ENCODE measurements at places on chromosomes 7 and 10.

GRCh38 chr10:120514035-120514620 lies 57.1 kb downstream of the PLPP4 start:
- DNase-seq: no peak

GRCh38 chr10:98351831-98352402 lies 63.1 kb downstream of the PYROXD2 start:
- DNase-seq: no peak

GRCh38 chr10:118332948-118333710 lies 9.0 kb downstream of the FAM204A start:
- DNase-seq: peak; percentile 64

DNA sequence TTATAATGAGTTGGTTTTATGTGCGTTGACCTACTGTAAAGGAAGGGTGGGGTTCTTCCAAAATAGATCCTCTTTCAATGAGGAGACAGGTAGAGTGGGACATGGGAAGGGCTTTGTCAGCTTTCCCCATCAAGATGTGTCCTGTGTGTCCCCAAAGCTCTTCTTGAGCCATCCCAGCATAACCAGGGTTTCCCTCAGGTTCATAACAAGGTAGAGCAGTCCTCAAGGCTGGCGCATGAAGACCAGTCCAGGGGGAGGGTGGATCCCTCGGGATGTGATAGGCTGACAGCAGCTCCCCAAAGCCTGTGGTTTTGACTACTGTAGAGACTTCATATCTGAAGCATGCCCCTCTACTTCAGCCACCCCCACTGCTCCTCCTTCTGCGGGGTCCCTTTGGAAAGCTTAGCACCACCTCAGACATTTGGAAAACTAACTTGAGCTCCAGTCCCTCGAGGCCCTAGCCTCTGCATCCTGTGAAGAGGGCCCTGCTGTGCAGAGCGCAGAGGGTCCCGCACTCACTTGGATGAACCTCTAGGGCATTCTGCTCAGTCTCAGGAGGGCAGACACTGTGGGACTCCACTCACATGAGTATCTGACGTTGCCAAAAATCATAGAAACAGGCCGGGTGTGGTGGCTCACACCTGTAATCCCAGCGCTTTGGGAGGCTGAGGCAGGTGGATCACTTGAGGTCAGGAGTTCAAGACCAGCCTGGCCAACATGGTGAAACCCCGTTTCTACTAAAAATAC lies 1.1 kb upstream of the GIMAP8 start:
- no peak for DNase-seq

GRCh38 chr10:90779548-90779947 lies 78.3 kb downstream of the HTR7 start:
- no peak for DNase-seq

GRCh38 chr7:28123752-28124151 lies 56.8 kb downstream of the JAZF1 start:
- DNase-seq: no peak

DNA sequence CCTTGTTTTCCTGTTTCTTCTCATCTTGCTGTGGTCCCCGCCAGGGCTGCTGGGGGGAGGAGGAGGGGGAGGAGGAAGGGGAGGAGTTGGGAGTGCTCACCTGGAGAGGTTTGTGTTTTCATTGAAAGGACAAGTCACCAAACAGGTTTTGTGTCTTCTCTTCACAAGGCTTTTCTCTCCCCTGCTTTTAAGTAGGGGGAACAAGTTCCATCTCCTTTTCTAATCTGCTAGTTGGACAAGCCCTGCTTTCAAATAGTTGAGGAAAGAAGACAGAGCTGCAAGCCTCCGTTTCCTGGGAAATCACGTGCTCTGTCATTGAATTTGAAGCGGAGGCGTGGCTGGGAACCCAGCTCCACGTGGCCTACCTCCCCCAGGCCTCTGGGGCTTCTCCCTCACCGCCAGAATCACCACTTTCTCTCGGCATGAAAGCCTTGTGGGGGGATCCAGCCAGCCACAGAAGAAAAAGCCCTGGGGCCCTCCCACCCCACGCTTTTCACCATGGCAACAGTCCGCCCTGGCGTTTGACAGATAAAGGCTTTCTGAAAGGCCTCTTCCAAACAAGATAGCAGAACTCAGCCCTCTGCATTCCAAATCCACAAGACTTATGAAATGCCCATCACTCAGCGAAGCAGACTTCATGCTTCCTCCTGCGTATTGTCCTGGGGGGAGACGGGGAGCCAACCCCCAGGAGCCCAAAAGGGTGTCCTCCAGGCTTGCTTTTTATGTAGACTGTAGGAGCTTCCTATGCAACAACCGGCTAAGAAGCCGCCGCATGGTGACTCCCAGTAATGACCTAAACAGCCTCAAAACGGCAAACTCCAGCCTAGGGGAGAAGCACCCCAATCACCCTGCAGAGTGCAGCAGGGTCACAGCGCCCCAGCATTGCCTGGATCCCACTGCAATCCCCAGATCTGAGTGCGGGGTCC lies 51.7 kb downstream of the PROSER2 start:
- peak; percentile 70 for DNase-seq

- DNase-seq: no peak
Observed at GRCh38 chr10:19888061-19888660, 71.9 kb downstream of the PLXDC2 start.

GRCh38 chr7:13988731-13989125 lies 738 bp downstream of the ETV1 start:
- DNase-seq: peak; percentile 31

DNA sequence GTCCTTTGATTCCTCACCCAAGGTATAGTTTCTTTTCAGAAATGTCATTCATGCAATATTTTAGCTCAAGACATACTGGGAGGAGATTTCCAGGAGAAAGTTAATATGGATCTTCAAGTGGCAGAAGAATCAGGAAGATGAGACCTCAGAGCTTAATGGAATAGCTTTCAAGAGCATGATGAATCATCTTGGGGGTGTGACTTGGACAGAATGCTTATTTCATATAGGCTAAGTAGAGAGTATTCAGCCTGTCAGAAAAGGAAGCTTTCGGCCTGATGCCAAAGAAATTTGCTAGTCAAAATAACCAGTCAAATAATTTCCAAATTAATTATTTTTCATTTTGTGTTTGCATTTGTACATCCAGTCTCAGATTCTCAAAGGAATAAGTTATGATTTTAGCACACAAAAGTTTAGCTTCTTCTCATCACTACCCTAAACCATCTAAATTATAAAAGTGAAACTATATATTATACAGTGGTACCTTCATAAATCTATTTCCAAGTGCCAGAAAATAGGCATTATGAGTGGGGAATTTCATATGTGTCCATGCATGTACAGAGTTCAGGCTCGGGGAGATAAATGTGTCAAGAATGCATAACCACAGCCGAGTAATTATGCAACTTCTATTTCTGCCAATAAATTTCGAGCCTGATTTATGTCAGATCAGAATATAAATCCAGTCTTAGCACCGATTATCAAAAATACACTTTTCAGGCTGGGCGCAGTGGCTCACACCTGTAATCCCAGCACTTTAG lies 27.3 kb upstream of the CALD1 start:
- no peak for DNase-seq

GRCh38 chr7:30465046-30465810 lies 13.4 kb downstream of the NOD1 start:
- no peak for DNase-seq

GRCh38 chr10:85826377-85826776 lies 540.2 kb downstream of the GRID1 start:
- no peak for DNase-seq

- no peak for DNase-seq
Observed at GRCh38 chr7:114925434-114925833, 3.5 kb downstream of the MDFIC start.

DNA sequence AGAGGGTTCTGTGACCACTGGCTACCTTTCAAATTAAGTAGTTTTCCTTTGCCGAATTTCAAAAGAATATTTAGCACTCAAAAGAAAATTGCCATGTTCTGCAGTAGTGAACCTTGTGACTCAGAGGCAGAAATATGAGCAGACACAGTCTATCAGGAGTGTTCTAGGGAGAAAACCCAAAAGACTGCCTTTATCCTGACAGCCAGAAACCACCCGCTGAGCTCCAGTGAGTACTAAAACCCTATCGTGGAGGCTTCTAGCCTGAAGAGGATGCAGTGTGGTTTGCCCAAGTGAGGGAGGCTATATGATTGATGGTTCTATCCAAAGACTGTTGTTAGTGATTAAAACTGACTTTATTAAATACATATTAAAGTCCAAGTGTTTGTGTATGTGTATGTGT lies 21.9 kb downstream of the CHRM2 start:
- no peak for DNase-seq

DNA sequence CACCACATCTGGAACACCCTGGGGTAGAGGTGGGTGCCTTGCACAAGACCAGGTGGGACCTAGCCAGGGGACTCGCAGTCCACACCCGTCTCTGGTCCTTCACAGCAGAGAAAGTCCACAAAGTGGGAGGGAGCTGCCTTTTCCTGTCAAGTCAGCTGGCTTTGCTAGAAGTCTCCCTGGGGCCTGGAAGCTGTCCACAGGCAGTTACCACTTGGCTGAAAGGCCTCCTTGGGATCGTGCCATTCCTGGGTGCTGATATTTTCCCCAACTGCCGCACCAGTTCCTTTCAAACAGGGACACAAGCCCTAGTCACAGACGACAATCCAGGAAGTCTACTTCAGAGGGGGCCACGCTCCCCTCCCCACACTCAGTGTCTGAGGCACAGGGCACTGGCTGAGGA lies 75.4 kb downstream of the AFAP1L2 start:
- no peak for DNase-seq

- DNase-seq: no peak
Observed at GRCh38 chr7:105982388-105982787, 19.3 kb downstream of the CDHR3 start.

DNA sequence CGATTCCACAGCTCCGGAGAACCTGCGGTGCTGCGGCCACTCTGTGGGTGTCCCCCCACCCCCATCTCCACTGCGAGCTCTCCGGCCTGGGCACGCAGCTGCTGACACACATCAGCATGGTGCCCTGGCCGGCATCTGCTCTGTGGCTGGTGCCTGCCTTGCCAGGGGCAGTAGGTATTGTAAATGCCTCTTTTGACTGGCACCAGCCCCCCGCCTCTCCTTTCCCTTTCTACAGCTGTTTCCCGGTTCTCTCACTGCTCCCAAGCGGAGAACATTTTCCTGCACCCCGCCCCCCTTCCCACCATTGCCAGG lies 357.1 kb upstream of the ZNF32 start:
- DNase-seq: no peak

DNA sequence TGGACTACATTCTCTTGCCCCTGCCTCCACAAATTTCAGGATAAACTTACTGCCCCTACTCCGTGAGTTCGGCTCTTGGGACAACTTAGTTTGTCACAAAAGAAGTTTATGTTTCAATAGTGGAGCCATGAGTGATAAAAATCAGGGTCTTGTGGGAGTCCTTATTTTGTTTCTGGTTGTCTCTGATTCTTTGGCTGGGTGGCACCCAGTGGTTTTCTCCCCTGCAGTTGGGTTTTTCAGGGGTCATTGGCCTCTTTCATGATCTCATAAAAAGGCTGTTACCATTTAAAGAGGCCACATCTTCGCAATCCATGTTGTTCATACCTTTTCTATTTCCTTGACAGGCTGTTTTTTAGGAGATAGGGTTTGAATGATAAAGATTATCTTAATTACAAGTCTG lies 5.5 kb downstream of the TET1 start:
- no peak for DNase-seq

DNA sequence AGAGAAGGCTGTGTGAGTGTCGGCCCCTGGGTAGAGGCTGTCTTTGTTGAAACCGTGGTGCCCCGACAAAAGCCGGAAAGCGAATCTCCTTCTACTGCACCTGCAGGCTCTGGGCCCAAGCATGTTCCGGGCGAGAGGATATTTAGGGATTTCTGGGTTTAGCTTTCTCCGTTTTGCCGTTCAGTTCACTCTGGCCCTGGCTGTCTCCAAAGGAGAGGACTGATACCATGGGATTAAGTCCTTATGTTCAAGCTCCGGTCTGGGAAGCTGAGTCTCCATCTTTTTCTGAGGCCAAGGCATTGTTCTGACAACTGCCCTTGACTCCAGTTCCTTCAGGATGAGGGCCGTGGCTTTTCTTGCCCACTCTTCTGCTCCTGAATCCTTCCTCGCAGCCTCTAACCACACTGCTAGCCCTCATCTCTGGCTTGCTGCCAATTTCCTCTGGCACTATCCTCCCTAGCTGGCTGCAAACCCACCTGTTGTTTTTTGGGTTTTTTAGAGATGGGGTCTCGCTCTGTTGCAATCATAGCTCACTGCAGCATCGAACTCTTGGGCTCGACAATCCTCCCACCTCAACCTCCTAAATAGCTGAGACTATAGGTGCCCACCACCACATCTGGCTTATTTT lies 206.8 kb downstream of the SKIDA1 start:
- no peak for DNase-seq

DNA sequence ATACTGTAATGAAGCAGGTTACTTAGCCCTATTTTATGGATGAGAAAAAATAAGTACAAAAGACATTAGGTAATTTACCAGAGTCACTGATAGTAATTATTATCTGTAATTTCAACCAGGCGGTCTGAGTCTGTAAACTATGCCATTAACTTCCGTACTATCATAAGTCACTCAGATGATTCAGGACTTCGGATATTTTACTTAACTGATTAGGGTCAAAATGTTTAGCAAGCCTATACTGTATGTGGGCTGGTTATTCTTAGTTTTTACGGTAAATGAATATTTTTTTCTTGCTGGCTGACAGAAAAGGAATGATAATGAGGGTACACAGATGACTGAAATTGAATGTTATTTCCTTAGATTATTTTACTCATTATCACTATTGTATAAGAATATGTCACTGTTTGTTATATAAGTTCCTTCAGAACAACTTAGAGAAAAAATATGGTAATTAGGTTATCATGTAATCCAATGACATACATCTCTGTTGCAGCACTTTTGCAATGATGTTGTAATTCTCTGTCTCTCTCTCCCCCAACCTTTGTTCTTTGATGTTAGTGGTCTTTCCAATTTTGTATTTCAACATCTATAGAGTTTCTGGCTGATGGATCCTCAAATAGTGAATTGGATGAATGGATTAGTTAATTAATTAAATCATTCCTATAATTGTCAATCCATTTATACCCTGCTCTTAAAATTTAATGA lies 165.6 kb downstream of the ZEB1 start:
- no peak for DNase-seq

DNA sequence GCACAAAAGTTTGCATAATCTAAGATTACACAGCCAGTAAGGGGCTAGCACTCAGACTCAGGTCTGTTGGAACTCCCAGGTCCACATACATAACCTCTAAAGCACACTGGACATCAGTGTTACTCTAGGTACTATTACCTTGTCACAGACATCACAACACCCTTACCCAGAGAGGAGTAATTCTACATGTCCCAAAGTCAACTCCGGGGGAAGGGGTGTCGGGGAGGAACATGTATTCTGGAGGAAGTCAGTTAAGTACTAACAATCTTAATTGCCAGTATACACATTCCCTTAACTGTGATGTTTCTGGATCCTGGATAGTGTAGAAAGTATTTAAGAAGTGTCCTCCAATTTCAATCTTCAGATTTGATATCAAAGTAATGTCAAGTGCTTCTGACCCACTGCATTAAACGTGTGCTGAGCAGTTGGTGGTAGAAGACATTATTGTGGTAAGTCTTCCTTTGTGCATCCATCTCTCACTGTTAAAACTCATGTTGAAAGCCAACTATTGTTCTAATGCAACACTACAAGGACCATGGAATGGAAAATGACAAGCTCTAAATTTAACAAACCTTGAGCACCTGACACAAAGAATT lies 155.4 kb downstream of the CRPPA start:
- no peak for DNase-seq

GRCh38 chr7:1972744-1973143 lies 260.0 kb downstream of the MAD1L1 start:
- DNase-seq: no peak
